ENCODE measurements at places on chromosomes 5 and 9.

DNA sequence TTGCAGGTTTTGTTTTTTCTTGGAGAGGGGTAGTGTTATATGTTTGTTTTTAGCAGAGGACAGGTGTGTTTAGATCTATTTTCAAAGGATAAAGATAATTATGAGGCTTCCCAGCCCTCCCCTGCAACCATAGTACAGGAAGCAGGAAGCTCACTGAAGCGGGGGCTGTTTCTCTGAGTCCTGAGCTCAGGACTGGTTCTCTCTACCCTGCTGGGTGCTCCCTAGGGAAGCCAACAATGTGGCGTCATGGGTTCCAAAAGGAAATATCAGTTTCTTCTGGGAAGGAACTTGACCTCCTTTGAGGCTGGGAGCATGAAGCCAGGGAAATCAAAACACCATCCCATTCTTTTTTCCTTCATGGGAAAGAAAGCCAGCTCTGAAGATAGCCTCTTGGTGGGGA lies 62.2 kb downstream of the RAD23B start:
- no peak for DNase-seq

- DNase-seq, result no peak
Measured at GRCh38 chr9:28730111-28730510, 1156.8 kb upstream of the C9orf72 start.

DNA sequence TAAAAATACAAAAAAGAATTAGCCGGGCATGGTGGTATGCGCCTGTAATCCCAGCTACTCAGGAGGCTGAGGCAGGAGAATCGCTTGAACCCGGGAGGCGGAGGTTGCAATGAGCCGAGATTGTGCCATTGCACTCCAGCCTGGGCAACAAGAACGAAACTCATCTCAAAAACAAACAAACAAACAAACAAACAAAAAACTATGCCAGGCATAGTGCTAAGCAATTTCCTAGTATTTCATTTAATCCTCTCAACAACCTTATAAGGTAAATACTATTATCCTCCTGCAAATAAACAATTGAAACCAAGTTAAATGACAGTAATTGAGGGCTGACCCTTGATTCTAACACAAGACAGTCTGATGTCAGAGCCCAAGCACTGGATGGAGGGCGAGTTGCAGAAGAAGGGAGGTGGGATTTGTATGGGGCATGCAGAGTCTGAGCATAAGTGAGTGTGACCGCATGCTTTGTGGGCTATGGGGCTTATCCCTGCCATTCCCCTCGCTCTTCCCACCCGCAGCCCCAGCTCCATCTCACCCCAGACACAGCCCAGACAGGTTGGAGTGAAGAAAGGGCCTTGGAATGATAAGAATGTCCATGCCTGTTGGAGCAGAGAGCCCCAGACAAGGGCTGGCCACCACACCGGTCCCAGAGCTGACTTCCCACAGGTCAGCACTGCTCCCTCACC lies 24.3 kb upstream of the RPS14 start:
- no peak for DNase-seq

GRCh38 chr9:99103901-99104458 lies 933 bp upstream of the TGFBR1 start:
- no peak for DNase-seq

DNA sequence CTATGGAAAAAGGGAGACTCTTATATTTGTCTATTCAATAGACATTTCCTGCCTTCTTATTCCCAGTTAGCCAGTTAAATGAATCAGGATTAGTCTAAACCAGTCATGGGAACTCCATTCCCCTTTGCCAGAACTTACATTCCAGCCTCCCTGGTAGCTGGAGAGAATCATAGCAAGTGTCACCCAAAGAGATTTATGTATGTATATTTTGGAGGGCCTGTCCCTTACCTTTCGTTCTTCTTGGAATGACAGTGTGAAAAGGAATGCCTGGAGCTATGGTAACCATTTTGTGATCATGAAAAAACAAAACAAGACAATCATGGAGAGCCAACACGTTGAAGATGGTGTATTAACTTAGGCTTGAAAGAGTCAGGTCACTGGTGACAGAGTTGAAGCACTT lies 627.7 kb downstream of the CCDC171 start:
- DNase-seq, result no peak

DNA sequence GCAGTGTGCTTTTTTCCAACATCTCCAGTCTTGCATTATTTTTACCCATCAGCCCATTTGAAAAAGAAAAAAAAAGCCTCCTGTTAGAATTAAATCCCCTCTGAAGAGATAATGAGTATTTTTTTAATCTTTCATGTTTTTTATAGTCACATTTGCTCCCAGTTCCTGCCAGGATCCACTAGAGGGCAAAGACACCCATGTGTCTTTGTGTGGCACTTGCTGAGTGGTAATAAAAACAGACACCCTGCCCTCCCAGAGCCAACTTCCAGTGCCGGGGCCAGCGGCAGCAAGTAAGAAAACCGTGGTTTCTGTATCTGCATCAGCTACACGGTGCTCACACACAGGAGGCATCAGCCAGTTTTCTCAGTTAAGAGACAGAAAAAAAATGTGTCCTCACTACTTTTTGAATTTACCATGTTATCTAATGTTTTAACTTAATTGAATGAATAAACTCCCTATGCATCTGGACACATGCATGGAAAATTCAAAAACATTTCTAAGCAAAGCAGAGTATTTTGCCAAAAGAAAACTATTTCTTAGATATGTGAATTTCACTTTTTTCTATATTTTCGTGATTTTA lies 70.2 kb upstream of the PLEKHG4B start:
- DNase-seq, result no peak

DNA sequence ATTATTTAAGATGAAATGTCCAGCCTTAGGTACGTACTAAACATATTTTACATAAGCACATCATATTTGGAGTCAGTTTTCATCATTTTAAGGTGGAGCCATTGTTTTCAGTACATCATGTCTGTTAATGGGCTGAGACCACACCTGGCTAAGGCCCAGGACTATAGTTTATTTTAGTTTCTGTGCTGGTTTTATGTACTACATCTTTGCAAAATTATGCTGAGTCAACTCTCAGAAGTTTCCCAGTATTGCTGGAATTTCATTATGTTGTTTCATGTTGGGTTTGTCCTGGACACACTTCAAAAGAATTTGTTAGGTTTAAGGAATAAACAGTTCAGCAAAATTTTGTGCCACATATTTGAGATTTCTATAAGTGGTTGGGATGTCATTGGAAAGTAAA lies 171.2 kb downstream of the CCDC171 start:
- no peak for DNase-seq

DNA sequence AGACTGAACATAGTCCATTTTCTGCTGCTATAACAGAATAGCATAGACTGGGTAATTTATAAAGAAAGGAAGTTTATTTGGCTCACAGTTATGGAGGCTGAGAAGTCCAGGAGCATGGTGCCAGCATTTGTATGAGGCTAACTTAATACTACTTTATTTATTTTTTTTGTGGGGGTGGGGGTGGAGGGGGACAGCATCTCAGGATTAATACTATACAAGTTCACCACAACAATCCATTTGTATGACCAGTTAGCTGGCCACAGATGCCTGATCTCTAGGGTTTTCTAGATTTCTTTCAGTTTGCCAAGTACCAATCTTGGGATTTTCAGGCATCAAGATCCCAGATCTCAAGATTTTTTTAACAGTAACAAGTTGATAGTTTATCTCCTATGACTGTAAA lies 20.3 kb downstream of the ANGPTL2 start:
- DNase-seq, result no peak

DNA sequence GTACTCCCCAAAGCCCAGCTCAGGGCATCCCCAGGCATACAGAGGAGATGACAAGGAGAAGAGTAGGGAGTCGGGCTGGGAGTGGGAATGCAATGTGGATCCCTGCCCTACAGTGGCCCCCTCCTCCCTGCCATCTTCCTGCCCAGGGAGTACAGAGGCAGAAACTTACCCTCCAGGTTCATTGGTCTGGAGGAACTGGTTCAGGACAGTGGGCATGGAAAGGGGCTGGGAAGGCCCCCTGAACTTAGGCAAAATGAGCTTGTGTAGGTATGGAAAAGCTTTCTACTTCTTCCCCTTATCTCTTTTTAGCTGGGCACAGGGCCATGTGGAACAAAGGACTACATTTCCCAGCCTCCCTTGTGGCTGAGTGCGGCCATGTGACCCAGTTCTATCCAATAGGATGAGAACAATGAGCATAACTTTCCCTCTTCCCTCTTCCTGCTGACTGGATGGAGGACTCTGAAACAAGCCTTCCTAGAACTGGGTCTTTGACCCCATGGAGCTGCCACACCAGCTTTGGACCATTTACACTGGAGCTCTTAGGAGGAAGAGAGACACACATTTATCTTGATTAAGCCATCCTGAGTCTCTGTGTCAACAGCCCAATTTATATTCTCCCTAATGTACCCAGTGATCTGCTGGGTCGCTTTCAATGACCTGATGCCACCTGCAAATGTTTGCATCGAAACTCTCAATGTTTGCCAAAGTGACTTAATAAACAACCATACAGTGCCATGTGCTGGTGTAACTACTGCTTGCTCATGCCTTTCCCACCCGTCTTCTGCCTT lies 25.0 kb upstream of the HMCN2 start:
- no peak for DNase-seq

DNA sequence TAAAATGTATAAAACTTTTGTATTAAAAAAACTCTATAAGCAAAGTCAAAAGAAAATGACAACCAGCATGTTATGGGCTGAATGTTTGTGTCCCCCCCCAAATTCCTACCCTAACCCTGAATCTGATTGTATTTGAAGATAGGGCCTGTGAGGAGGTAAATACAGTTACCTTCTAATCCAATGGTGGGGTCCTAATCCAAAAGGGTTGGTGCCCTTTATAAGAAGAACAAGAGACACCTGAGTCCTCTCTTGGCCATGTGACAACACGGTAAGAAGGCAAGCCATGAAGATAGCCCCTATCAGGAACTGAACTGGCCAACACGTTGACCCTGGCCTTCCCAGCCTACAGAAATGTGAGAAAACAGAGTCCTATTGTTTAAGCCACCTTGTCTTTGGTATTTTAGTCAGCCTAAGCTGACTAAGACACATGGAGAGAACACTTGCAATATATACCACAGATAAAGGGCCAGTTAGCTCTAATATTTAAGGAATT lies 49.7 kb upstream of the AKNA start:
- DNase-seq, result no peak

DNA sequence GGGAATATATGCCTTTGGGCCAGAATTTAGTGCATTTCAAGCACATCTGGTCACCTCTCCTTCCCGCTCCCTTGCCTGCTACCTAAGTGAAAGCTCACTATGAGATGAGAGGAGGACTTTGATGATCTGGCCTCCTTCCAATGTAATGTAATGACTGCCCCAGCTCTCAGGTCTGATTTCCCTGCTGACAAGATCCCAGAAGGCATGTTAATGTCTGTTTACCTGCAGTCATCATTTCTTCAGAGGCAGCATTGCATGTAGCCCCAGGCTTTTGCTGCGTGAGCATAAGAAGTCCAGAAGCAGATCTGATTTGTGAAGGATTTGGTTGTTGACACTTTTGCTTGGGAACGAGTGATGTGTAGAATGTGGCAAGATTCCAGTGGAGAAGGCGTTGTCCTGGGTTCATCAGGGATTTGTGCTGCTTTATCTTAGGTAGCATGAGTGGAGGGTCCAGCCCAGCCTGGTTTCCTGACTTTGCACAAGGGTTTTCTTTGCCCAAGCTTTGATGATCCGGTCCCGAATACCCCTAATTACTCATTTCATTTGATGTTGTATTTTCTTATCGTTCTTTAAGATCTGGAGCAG lies 192.7 kb downstream of the GOLPH3 start:
- no peak for DNase-seq

GRCh38 chr5:122951658-122952057 lies 84.9 kb downstream of the PPIC start:
- no peak for DNase-seq

DNA sequence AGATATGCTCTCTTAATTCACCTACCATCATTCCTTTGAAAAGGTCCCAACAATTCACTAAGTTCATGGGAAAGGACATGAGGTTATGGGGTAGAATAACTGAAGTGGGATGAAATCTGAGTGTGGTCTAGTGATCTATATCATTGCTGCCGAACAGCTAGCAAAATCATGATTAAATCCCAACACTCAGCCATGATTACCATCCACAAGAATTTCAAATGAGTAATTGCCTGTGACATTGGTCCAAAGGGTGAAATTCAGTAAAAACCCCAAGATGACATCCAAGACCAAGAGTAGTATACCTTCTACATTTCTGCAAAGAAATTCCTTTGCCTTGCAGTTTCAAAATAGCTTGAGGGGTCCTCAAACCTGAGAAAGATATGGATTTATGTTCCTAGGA lies 225.6 kb downstream of the SPOCK1 start:
- DNase-seq, result no peak

GRCh38 chr5:150540615-150541396 lies 32.9 kb downstream of the NDST1 start:
- DNase-seq, result no peak

GRCh38 chr5:158877124-158877581 lies 222.6 kb downstream of the EBF1 start:
- DNase-seq, result no peak

- DNase-seq, result no peak
Measured at GRCh38 chr9:92467511-92467910, 14.8 kb downstream of the ASPN start.

DNA sequence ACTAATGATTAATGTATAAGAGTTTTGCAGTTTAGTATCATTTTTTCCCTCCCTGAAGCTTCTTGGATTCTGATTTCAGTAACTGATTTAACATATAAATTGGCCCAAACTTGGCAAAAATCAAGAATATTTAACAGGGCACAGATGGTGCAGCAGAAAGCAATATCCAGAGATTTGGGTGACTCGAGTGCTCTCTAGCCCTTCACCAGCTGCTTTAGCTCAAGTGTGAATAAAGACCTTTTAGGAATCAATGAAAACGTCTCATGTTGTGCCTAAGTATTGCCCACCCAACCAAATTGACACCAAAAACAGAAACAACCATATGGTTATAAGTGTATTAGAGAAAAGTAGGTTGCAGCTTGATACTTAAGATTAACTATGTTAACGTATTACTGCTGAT lies 933.4 kb upstream of the PTPRD start:
- DNase-seq, result no peak

- DNase-seq, result no peak
Measured at GRCh38 chr5:178429491-178430185, 160.6 kb downstream of the COL23A1 start.

DNA sequence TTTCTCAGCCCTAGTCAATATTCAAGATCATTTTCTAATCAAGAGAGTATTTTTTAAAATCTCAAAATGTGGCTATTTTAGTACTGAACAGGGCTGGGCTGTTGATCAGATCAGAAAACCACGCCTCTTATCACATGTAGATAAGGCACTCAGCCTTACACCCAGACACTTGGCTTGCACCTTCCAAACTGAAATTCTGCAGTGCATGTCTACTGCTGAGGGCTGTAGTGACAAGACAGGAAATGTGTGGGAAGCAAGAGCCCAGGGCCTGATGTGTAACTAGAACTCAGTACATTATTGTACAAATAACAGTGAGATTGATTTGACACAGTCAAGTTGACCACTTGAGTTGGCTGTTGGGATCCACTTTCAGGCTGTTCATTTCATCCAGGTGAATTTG lies 48.6 kb downstream of the UBE2QL1 start:
- no peak for DNase-seq

GRCh38 chr9:96383165-96383942 lies at the start of gene SLC35D2:
Gene SLC35D2 (minus strand): TSS chr9:96383711. CDS start chr9:96383634, 77 bp downstream.
- no peak for DNase-seq

GRCh38 chr9:33273972-33274328 lies 9.1 kb downstream of the CHMP5 start:
- no peak for DNase-seq

GRCh38 chr9:77271023-77271690 lies 93.8 kb downstream of the VPS13A start:
- no peak for DNase-seq
